Activated gamma-delta T cell treated with Interleukin-2 at 50 U/mL for 16 hours (primary cell): ENCODE measurements at places on chromosomes 6 and 20.

DNA sequence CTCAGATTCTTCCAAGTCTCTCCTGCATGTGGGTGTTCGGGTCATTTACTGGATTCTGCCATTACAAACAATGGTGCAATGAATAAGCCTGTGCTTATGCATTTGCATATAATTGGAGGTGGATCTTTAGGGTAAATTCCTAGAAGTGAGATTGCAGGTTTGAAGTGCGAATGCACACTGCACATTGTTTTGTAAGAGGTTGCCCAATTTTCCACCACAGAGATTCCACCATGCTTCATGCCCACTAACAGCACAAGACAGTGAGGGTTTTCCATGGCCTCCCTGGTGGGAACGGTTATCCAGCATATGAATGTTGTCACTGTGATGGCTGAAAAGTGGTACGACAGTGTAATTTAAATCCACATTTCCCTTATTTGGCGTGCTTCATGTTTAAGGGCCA, 178.8 kb upstream of the PMEPA1 start:
- DNase-seq = no peak

GRCh38 chr6:3390698-3391097, 66.2 kb downstream of the SLC22A23 start:
- no peak for DNase-seq

GRCh38 chr20:54356801-54357200, 118.6 kb upstream of the DOK5 start:
- DNase-seq = no peak

GRCh38 chr20:47496118-47496517, 5.6 kb upstream of the NCOA3 start:
- no peak for DNase-seq

- no peak for DNase-seq
These were observed 2.1 kb downstream of the KHDRBS2 start for GRCh38 chr6:62283796-62284411.

GRCh38 chr20:57893366-57893999, 183.7 kb upstream of the PMEPA1 start:
- no peak for DNase-seq

DNA sequence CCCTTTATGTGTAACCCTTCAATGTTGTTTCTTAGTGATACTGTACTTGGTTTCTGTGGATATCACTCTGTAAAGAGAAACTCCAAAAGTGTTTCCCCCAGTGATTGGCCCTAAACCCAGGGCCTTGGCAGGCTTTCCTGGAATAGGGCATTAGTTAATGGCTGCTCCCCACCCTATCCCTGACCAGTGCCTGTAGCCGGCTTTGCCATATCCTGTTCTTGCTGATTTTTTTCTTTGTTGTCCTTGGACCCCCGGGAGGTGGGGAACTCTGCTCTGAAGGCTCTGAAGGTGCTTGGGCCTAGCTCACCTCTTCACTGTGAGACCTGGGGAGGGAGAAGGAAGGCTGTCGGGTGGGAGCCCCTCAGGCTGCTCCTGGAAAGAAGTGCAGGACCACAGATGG, 120.1 kb downstream of the TCP11 start:
- no peak for DNase-seq

GRCh38 chr6:168934660-168935627, 318.7 kb downstream of the THBS2 start:
- no peak for DNase-seq

GRCh38 chr6:117226778-117227177, 38.6 kb upstream of the VGLL2 start:
- no peak for DNase-seq

- DNase-seq = no peak
These were observed 206.0 kb downstream of the SIM1 start for GRCh38 chr6:100258752-100259151.

DNA sequence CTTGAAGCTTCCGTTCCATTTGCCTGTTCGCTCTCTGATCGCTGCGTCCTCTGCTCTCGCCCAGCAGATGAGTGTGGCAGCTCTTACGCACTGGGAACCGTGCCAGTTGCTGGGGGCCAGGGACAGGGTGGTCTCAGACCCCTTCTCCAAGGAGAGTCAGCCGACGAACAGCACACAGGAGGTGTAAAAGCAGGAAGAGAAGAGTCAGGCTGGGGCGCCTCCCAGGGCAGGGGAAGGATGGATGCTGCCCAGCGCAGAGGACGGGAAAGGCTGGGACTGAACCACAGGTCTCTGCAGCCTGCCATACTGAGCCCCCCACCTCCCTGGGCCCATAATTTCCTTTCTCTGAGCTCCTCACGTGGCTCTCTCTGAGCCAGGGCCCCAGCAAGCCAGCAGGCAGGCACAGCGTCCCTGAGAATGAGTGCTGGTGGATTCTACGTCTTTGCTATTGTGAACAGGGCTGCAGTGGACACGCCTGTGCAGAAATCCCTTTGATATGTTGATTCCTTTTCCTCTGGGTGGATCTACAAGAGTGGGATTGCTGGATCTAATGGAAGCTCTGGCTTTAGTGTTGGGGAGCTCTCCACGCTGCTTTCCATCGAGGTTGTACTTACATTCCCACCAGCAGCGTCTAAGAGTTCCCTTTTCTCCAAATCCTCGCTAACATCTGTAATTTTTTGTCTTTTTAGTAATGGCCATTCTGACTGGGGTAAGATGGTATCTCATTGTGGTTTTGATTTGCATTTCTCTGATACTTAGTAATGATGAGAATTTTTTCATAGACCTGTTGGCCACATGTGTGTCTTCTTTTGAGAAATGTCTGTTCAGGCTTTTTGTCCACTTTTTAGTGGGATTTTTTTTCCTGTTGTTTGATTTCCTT, 104.1 kb downstream of the PSMB1 start:
- DNase-seq = no peak

GRCh38 chr6:90687775-90688380, 101.0 kb upstream of the MAP3K7 start:
- DNase-seq = no peak

GRCh38 chr6:14095437-14095836, 22.1 kb upstream of the CD83 start:
- no peak for DNase-seq

- DNase-seq = no peak
These were observed 5.6 kb upstream of the PHACTR3 start for GRCh38 chr20:59598625-59599310.

- DNase-seq = no peak
These were observed 27.6 kb upstream of the RPN2 start for GRCh38 chr20:37151529-37151928.

DNA sequence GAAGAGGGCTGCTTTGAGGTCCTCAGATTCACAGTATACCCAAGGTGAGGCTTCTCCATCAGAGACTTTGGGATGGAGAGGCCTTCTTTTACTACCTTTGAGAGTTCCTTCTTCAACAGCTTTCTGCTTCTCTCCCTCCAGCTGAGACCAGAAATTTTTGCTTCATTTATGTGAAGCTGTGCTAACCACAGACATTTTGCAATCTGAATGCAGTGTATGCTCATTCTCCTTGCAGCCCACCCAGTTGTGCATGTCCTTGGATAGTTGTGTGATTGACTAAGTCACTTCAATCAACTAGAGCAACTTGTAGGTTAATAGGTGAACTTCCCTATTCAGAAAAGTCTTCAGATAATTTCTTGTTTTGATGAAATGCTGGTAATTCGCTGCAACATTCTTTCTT, 20.1 kb downstream of the DCBLD1 start:
- DNase-seq = no peak

DNA sequence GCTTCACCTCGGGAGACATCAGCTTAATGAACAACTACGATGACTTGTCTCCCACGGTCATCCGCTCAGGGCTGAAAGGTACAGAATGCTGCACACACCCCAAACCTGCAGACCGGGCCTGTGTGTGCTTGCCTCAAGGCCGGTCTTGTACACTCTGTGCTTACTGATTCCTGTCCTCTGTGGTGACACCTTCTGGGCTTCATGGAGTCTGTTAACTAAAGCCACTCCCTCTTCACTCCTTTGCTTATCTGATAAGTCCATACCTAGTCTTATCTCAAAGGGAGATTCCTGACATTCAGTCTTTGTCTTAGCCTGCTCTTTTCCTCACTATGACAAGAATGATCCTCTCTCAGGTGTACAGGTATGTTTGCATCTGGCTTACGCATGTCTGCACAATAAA, 107.7 kb upstream of the TMEM181 start:
- no peak for DNase-seq

- no peak for DNase-seq
These were observed 143.4 kb upstream of the PHACTR1 start for GRCh38 chr6:12572896-12573827.

- no peak for DNase-seq
These were observed 21.1 kb upstream of the ROS1 start for GRCh38 chr6:117446861-117447260.

GRCh38 chr20:2575682-2576081, 39.3 kb downstream of the TMC2 start:
- no peak for DNase-seq

DNA sequence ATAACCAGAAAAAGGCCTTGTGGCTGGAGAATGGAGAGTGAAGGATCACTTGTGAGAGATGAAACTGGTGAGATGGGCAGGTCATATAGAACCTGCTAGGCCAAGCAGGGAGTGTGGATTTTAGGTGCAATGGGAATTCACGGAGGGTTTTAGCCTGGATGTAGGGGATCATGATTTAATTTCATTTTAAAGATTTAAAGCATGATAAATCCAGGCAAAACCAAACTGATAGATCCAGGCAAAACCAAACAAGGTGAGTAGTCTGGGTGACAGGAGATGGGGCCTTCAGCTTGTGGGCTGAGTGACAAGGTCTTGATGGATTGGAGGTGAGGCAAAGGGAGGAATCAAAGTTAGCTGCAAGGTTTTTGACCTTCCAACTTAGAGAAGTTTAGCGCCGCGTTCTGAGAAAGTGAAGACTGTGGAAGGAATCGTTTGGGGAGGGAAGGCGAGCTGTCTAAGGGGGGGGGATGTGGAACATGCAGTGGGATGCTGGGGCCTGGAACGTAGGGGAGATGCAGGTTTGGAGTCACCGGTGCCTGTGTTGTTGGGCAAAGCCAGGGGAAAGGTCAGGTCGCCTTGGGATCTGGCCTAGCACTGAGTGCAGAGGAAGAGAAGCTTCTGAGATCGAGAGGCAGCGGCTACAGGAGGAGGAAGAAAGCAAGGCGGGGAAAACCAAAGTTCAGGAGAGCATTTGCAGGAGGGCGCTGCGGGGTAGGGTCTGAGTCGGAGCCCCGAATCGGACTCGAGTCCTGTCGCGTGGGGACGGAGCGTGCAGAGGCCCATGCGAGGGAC, 1.3 kb upstream of the PLCG1 start:
- no peak for DNase-seq

GRCh38 chr6:95578106-95578410, 723 bp downstream of the MANEA start:
- no peak for DNase-seq

GRCh38 chr6:116672306-116672705, 3.7 kb upstream of the ZUP1 start:
- no peak for DNase-seq

DNA sequence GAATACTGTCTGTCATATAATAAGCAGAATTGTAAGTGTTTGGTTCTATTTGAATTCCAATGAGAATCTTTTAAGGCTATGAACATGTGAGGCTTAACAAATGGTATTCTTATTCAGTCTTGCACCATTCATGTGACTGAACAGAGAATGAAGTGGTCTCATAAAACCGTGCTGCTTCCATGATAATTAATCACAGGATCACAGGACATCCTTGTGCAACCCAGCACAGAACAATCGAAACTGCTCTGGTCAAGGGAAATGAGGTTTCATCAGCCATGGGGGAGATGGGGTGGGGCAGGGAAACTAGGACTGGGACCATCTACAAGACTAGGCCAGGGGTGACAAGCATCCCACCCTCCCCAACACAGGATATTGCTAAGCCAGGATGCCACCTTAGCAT, 6.0 kb downstream of the PPIL6 start:
- DNase-seq = no peak

GRCh38 chr6:28489366-28490204, 26.0 kb downstream of the GPX6 start:
- DNase-seq = no peak

DNA sequence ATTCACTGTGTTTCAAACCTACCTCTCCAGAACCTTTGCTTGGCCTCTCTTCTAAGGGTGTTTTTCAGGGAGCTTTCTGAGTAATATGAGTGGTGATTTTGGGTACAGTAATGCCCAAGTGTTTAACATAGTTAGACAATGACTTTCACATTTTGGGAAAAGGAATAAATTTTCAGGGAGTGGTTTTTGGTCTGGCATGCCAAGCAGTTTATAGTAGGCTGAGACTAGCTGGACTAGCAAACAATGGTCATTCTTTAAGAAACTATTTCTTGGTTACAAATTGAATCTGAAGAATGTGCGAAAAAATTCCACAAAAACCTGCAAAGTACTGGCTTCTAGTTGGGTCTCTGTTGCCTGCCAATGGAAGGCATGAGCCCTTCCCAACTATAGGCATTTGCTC, 15.4 kb downstream of the FNDC1 start:
- no peak for DNase-seq

DNA sequence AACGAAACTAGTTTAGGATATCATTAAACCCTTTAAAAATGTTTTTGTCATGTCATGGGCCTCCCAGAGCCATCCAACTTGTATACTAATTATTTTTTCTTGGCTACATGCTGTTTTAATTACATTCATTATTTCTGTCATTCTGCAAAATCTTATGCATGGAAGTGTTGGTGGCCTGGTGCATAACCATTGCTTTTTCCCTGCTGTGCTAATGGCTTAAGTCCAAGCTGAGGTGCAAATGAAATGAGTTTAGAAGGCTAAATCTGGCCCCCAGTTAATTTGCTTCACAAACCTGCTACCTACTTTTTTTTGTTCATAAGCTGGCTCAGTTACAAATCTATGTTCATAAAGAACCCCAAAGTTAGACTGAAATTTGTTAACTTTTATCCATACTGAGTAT, 1249.9 kb downstream of the EPHA7 start:
- DNase-seq = no peak

DNA sequence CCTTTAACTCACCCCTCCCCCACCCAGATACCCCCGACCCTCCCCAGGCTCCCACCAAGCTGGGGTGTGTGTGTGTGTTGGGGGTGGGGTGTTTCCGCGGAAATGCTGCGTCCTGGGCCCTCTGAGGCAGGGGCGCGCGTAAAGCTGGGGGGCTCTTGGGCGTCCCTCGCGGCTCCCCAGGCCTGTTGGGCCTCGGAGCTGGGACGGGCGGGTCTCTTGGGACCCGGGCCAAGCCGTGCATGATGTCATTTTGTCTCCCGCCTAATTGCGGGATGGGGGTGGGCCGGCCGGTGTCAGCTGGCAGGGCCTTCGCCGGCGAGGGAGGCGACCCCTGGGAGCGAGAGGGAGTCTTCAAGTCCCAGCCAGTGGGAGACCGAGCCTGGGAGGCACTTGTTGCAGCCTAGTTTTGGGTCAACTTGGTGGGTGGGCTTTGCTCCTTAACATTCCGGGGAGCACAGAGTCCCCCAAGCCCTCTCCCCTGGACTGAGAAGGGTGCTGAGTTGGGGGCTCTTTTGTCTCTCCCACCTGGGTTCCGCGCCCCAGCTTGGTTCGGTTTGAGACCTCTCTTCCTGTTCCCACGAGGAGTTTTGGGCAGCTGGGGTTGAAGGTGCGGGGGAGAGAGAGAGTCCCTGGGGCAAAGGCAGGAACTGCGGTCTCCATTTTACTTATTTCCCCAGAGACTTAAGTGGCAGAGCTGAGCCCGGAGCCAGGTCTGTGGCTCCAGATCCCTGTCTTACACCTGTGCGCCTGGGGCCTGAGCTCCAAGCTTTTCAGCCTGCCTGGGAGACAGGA, 623 bp downstream of the MYBL2 start:
- no peak for DNase-seq

GRCh38 chr6:3345836-3346235, 87.1 kb downstream of the PSMG4 start:
- no peak for DNase-seq

- DNase-seq = no peak
These were observed 411.7 kb downstream of the UTRN start for GRCh38 chr6:144696610-144697368.

GRCh38 chr6:78153976-78154375, 501.1 kb downstream of the MEI4 start:
- no peak for DNase-seq
